ENCODE measurements at places on chromosomes 6 and 20.

DNA sequence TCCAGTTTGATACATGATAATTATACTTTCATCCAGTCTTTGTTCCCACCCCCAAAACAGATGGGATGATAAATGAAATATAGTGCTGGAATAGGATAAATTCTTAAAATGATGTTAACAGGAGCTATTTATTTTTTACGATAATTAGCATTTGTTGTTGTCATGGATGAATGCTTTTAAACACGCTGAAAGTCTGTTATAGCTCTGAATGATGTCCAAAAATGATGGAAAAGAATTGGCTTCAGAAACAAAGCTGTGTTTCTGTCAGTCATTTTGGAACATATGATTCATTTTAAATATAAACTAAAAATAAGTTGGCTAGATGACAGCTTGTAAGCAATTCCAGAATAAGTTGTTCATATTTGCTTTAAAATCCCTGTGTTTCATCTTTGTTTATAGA lies 237.4 kb downstream of the GRIK2 start:
- DNase-seq = no peak

DNA sequence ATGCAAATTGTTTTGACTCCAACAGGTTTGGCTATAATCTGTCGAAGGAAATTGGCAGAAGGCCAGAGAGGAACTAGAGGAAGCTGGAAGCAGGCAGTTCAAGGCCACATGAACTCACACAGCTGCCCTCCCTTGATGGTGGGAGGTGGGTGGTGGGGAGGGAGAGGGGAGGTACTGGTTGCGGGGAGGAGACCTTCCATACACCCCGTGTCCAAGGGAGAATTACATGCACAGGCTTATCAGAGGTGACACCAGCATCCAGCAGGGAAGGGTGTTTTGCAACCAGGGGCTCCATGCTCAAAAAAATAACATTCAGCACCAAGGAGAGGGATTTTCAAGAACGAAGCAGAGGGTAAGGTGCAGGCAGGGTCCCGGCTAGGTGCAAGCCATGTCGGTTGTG lies 9.1 kb downstream of the PRND start:
- DNase-seq = no peak

DNA sequence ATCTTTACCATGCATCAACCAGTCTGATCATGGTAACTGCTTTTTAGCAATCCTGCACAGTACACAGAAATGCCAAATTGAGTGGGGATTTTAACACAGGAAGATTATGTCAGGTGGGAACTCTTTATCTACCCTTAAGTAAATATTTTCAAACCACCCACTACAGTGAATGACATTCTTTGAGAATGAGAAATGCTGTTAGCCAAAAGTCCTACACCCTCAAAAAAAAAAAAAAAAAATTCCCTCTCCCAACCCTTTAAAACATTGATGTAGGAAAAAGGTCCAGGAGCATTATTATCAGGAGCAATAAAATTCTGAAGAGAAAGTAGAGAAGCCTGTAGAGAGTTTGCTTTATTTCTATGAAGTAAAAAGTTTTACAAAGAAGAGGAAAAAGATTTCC lies 307.2 kb upstream of the THEMIS start:
- no peak for DNase-seq

- DNase-seq = no peak
Observed at GRCh38 chr6:88535306-88535705, 369.2 kb upstream of the CNR1 start.

DNA sequence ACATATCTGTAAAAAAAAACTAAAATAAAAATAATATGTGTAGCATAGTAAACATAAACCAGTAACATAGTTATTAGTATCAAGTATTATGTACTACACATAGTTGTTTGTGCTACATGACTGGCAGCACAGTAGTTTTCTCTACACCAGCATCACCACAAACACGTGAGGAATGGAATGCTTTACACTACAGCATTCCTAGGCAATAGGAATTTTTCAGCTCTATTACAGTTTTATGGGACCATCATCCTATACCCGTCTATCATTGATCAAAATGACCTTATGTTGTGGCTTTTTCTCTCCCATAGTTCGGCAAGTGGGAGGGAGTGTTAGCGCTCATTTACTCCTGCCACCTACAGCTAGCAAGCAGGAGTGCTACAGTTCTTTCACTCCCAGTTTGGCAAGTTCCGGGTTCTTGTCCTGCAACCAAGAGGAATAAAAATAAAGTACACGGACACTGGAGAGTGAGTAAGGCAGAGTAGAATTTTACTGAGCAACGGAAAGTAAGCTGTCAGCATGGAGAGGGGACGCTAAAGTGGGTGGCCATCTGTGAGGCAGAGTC lies 196.8 kb upstream of the HSF2 start:
- DNase-seq = no peak

DNA sequence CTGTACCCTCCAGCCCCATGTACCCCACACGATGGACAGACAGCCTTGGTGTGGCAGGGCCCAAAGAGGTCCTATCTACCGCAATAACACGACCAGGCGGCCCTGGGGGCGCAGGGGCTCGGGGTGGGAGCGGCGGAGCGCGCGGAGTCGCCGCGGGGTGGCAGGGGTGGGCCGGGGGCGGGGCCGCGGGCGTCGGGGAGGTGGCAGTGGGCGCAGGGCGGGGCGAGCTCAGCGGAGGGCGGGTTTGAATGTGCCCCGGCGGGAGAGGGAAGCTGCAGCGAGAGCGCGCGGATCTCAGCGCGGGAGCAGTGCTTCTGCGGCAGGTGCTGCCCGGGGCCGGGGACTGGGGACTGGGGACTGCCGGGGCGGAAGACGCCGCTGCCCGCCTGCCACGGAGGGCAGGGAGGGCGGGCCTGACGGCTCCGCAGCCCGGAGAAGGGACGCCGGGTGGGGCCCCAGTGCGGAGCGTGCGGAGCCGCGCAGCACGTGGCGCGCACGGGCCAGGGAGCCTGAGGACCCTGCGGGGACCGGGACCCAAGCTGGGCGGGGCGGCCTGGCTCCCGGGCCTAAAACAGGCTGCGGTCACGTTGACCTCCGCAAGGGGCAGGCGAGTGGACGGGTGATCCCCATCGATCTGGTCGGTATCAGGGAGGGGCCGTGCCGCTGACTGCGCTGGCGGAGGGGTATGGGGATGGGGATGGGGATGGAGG lies at the start of gene SLC29A1:
Gene SLC29A1, plus strand, starts transcription at position 277 of the 710 bp plus-strand sequence. CDS start 3,719 bp downstream, outside the sequence.
- peak; percentile 98 for DNase-seq

GRCh38 chr20:20482453-20482852 lies 114.5 kb downstream of the INSM1 start:
- no peak for DNase-seq

DNA sequence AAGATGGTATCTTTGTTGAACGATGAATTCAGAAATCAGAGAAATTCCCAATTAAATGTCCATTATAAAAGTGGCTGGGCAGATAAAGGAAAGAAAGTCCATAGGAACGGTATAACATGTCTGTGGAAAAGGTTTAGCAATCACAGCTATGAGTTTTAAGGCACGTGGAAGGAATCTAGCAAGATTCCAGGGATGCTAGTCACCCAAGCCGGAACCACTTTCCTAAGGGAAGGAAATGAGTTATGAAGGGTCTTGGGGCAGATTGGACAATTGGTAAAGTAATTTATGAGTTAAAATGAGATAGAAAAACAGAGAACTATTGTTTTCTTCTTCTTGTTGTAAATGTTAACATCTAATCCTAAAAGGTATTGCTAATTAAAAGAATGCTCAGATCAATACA lies 384.8 kb downstream of the ADGRB3 start:
- DNase-seq = no peak

- DNase-seq = no peak
Observed at GRCh38 chr6:12269110-12269509, 21.1 kb upstream of the EDN1 start.

- peak; percentile 43 for DNase-seq
Observed at GRCh38 chr6:27693766-27694546, 218.2 kb downstream of the OR2B2 start.

DNA sequence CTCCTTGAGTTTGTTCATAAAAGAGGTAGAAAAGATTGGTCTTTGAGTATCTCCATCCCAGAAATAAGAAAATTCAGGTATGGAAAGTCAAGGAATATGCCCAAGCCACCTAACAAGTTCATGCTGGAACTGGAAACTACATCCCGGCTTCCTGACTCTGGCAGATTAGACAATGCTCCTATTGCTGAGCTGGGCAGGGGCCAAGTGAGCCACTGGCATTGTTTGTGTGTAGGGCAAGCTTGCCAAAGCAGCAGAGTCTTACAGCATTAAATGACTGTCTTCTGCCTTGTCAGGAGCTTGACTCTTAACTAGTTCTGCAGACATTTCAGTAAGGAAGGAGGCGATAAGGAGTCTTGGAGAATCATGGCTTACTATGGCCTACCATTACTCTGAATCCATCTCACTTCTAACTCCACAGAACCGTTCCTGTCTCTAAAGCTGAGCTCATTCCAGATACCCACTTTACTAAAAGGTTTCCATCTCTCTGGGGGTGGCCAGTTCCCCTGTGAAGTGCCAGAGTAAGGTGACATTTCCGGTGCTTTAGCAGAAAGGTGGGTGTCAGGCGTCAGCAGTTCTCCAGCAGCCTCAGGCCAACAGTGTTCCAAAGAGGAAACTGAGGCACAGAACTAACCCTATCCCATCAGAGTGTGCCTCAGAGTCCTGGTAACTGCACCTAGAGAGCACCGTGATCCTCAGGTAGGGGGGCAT lies 30.1 kb downstream of the PRDM1 start:
- no peak for DNase-seq

DNA sequence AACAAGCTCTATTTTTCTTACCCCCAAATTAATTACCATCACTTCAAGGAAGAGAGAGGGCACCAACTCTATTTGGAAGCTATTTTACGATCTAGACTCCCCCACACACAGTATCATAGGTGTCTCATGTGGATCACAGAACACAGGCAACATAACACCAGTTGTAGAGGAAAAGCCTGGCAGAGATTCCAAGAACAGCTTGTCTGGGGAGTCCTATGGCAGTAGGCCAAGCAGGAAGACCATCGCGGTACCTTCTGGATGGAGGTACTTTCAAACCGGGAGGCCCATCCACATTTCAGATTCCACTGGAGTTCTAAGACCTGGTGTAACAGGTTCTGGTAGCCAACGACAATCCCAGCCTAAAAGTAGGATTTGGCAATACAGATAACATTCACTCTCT lies 37.6 kb upstream of the SPDEF start:
- no peak for DNase-seq

DNA sequence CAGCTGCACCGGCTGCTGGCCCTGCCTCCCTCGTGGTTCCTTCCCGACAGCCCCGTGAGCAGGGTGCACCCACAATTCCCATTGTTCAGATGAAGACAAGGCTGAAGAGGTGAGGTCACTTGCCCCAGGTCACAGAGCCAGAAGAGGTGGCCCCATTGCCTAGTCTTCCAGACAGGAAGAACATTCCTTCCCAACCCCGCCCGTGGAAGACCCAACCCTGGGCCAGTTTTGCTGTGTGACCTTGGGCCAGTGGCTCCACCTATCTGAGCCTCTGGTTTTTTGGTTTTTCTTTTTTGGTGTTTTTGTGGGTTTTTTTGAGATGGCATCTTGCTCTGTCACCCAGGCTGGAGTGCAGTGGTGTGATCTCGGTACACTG lies 61.7 kb downstream of the RIPOR3 start:
- DNase-seq = no peak

GRCh38 chr6:25277857-25278256 lies 1.3 kb upstream of the CARMIL1 start:
- no peak for DNase-seq

- DNase-seq = peak; percentile 0
Observed at GRCh38 chr20:31559704-31560093, 45.4 kb upstream of the ID1 start.

GRCh38 chr6:45423824-45424450 lies 46.2 kb upstream of the SUPT3H start:
- DNase-seq = peak; percentile 84

DNA sequence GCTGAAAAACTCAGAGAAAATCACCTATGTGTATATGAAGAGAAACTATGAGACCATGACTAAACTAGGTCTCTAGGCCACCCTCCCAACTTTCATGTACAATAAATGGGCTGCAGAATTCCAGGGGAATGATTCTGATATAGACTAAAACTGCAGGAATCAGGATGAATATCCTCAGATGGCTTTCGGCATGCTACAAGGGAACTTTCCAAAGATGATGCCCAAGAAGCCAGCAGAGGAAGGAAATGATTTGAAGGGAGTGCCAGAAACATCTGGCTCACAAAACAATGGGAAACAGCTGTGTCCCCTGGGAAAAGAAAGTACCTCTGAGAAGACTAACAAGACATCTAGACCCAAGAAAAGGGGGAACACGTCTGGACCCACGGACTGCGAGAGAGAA lies 41.1 kb downstream of the PLN start:
- DNase-seq = no peak

DNA sequence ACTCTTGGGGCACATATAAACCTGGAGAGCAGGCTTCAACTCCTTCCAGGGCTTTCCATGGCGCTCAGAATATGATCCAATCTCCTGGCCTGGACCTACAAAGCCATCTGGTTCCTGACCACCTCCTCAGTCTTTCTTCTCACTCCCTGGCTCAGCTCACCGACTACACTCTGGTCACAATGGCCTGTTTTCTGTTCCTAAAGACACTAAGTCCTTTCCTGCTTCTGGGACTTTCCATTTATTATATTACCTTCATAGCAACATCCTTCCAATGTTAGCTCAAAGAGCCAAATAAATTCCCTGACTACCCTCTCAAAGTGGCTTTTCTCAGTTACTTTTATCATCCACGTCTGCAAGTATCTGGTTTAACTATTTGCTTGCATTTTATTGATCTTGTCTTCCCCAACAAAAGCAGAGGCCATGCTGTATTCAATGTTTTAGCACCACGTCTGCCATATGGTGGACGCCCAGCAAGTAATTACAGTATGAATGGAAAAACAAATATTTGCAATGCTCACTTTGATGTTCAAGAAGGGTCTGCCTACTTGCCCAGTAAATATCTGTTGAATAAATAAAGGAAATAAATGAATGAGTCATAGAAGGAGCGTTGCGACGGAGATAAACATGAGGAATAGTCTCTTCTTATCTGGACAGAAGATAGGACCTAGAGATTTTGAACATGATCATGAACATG lies 328.4 kb downstream of the ESR1 start:
- DNase-seq = no peak

DNA sequence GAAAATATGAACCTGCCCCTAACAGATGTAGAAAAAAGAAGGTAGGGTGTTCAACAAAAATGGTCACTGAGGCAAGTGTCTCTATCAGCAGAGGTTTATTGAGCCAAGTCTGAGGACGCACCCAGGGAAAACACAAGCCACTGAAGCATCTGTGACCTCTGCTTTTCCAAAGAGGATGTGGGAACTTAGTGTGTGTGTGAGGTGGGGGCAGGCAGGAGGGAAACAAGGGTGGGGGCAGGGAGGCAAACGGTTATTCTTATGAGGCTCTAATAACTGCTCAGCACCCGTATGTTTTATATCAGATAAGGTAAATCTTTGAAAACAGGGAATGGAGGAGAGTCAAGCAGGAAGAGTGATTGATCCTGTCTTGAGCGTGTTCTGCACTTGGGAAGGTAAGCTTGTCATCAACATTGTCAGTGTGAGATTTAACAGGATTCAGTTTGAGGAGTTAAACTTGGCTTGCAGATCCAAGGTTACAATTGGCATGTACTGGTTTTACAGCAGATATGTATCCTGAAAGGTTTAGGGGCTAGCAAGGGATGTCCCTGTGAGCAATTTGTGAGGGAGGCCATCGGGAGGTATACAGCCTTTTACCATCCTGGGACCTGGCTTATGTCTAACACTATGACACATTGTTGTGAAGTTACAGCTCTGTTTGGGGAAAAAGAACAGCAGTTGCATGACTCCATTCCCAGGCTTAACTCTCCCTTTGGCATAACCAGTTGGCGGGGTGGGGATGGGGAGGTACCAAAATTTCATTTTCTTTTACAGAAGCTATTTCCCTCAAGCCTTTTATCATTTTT lies 33.7 kb downstream of the NINL start:
- no peak for DNase-seq

GRCh38 chr6:133502441-133503335 lies 261.5 kb downstream of the EYA4 start:
- peak; percentile 78 for DNase-seq

All from osteoblast (primary cell).